ENCODE measurements at places on chromosomes 12 and 14.

DNA sequence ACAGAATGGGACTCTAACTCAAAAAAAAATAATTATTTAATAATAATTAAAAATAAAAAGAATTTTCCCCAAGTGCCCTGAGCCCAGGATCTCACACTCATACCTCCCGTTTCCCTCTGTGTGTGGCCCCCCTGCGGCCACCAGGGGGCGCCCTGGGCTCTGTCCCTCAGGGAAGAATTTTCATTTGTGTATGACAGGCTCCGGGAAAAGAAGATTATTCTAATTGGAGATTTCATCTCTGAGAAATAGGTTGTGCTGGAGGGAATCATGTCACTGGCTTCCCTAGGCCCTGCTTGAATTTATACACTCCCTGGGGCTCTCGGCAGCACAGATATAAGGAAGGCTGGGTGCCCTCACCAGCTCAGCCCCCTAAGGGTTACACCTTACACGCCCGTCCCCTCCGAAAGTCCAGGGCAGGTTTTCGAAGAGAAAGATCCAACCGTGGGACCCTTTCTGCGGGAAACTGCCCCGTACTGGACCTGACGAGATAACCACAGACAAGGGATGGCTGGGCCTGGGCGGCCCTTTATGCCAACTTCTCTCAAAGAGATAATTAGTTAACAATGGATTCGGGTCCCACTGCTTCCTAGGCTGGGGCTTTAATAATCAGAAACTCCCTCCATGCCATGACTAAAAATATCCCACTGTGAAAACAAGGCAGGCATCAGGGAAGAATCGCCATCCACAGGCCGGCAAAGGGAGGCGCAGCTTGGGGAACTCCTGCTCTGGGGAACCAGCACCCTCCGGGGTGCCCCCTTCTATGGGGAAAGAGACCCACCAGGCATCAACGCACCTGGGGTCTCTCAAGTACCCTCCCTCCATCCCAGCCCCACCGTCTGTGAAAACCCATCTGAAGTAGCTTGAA lies 80.7 kb downstream of the KDM2B start:
- peak; percentile 65 for DNase-seq

DNA sequence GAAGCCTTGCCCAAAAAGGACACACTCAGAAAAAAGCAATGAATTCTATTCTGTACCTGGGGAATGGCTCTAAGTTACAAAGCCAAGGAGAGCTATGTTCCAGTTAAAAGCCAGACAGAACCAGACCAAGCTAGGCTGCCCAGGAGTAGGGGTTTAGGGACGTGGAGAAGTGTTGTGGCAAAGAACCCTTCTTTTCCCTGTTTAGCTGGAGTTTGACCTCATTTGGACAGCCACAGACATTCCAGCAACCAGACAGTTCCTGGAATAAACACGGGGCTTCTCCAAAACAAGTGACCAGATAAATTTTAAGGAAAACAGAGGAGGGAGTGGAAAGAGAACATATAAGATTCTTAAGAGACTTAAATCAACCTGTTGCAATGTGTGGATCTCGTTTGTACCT lies 62.3 kb downstream of the GCH1 start:
- DNase-seq: no peak

- no peak for DNase-seq
Measured at GRCh38 chr12:770479-770878, 18.1 kb downstream of the WNK1 start.

- no peak for DNase-seq
Measured at GRCh38 chr12:109883461-109883860, 3.1 kb upstream of the GLTP start.

- peak; percentile 60 for DNase-seq
Measured at GRCh38 chr12:53006810-53007309, 604 bp downstream of the EIF4B start.

- no peak for DNase-seq
Measured at GRCh38 chr14:75442642-75443041, 14.8 kb downstream of the JDP2 start.

DNA sequence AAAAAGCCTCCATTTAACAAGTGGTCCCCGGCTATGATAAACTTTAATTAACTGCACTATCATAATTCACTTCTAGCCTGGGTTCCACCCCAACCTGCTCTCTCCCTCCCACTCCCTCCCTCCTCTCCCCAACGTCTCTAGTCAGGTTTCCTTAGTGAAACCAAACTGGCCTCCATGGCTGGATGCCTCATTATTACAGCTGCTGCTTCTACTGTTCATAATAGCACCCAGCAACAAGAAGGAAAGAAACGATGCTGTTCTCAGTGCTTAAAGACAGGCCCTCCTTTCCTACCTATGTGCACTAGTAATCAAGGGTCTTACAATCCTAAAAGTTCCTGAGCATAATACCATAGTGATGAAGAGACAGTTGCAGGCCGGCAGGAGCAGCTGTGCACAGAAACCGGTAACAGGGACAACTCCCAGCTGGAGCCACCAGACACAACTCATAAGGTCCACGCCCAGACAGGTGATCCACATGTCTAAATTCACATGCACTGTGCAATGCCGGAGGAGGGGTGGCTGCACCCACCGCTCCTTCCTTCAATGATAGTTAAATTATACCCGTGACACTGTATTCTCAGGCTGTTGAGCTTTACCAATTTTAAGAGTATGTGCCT lies 6.2 kb downstream of the IRF2BPL start:
- no peak for DNase-seq

- DNase-seq: no peak
Measured at GRCh38 chr12:124218243-124218560, 76.7 kb upstream of the RFLNA start.

- DNase-seq: no peak
Measured at GRCh38 chr12:107775093-107775721, 703 bp downstream of the ASCL4 start.

DNA sequence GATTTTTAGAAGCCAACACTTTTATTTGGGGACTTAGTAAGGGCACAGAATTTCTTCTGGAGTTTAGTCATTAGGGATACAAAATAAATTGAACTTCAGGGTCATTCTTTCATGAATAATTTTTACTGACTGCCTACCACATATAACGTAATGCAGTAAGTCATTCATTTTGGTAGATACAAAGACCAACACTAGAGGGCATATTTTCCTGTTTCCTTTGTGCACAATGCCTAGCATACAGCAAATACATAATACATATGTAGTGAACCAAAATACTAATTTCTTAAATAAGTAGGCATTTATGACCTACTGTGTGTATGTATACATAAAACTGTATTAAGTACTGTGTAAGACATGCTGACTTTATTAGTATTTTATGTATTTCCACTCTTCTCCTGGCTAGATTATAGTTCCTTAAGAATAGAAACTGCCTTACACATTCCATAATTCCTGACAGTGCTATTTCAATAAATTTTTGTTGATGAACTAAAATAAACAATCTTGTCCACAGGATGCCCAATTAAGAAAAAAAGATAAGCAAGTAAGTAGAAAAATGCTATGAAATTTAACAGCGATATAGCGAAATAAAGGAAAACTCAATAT lies 47.9 kb downstream of the PPP1R12A start:
- DNase-seq: no peak

DNA sequence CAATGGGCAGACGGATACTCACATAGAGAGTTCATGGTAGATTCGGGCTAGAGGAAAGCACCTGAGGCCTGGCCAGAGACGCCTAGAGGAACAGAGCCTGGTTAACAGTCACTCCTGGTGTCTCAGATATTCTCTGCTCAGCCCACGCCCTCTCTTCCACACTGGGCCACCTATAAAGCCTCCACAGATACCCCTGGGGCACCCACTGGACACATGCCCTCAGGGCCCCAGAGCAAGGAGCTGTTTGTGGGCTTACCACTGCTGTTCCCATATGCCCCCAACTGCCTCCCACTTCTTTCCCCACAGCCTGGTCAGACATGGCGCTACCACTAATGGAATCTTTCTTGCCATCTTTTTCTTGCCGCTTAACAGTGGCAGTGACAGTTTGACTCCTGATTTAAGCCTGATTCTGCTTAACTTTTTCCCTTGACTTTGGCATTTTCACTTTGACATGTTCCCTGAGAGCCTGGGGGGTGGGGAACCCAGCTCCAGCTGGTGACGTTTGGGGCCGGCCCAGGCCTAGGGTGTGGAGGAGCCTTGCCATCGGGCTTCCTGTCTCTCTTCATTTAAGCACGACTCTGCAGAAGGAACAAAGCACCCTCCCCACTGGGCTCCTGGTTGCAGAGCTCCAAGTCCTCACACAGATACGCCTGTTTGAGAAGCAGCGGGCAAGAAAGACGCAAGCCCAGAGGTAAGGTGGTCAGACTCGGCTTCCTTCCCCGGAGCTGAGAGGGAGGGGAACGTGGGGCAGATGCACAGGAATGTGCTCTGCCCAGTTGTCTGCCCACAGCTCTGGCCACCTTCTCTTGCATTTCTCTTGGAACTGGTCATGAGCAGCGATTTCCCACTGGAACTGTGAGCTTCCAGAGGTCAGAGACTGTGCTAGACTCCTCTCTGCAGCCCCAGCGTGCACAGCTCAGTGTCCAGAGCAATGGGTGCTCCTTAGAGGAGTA lies at the start of gene CD4:
CD4 (plus strand) TSS at position 557 of the 953 bp plus-strand sequence. CDS start 10,611 bp downstream, outside the sequence.
- DNase-seq: peak; percentile 55

DNA sequence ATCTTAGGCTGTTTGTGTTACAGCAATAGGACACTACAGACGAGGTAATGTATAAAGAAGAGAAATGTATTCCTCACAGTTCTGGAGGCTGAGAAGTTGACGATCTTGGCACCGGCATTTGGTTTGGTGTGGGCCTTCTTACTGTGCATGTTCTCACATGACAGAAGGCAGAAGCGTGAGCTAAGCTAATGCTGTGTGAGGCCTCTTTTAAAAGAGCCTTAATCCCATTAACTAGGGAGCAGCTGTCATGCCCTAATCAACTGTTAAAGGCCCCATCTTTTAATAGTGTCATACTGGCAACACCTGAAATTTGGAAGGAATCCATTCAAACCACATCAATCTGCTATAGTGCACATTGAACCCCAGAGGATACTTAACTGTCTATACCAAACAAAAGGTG lies 992.9 kb downstream of the GALC start:
- DNase-seq: no peak

All from T-helper 1 cell (primary cell).